ENCODE measurements at places on chromosomes 7 and 10.

- DNase-seq = no peak
Measured at GRCh38 chr7:133024596-133024995, 57.3 kb downstream of the CHCHD3 start.

- DNase-seq = no peak
Measured at GRCh38 chr7:150940431-150941102, 37.6 kb downstream of the KCNH2 start.

DNA sequence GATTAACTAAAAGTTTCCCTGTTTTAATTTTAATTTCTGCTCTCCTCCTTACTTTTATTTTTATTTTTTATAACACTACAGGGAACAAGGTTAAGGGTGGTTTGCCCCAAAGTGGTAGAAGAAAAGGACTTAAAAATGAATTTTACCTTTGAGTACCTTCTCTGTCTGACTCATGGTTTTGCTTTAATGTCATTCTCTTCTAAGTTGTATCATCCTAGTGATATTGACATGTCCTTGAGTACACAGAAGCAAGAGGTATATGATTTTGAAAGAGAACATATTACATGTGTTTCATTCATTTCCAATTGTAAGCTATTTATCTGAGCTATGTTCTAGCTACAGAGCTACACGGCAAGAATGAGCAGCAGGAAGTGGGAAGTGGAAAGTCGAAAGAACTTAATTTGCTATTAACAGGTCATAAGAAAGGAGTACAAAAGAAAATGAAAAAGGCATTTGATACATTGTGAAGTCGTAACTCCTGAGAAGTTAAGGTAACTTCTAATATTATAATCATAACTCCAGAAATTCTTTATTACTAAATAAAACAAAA lies 112.5 kb downstream of the SEMA3A start:
- no peak for DNase-seq

DNA sequence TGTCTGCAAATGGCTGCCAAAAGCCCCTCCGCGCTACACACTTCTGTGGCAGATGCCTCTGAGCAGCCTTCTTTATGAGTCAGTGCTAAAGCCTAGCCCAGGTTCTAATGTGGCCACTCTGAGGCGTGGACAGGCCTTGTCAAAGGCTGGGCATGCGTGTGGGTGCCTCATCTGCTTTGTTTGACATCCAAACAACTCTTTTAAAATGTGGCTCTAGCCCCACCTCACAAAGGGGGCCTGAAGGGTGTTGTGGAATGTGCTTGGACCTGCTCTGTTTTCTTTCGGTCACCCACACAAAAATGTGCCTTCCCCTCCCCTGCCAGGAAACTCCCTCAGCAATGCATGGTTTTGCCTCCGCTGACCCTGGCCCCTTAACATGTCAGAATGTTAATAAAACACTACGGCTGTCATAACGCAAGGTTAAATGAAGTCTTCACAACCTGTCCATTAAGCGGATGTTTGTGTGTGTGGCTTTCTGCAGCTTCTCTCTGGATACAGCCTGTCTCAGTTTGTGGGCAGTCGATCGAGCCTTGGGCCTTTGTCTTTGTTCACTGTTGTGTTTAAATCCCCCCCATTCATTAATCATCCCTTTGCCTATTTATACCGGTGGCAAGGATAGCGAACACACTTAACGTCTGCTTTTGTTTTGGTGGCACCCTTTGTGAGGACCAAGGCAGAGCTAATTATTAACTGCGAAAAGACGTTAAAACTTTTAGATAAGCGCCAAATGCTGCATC lies 718.9 kb downstream of the LRMDA start:
- no peak for DNase-seq

DNA sequence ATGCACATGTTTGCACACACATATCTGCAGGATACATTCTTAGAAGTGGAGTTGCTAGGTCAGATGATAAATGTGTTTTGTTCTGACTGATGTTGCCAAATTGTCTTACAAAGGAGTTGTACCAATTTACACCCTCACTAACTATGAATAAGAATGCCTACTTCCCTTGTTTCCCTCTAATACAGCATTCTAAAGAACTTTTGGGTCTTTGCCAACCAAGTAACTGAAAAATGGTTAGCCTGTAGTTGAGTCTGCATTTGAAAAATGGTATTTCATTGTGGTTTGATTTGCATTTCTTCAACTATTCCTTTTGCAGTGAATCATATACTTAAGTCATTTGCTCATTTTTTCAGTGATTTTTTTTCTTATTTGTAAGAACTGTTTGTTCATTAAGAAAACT lies 48.4 kb downstream of the TMEM26 start:
- peak; percentile 67 for DNase-seq

GRCh38 chr7:79713276-79713675 lies 259.8 kb upstream of the MAGI2 start:
- DNase-seq = no peak

GRCh38 chr7:67018940-67019339 lies 22.3 kb downstream of the TYW1 start:
- no peak for DNase-seq

DNA sequence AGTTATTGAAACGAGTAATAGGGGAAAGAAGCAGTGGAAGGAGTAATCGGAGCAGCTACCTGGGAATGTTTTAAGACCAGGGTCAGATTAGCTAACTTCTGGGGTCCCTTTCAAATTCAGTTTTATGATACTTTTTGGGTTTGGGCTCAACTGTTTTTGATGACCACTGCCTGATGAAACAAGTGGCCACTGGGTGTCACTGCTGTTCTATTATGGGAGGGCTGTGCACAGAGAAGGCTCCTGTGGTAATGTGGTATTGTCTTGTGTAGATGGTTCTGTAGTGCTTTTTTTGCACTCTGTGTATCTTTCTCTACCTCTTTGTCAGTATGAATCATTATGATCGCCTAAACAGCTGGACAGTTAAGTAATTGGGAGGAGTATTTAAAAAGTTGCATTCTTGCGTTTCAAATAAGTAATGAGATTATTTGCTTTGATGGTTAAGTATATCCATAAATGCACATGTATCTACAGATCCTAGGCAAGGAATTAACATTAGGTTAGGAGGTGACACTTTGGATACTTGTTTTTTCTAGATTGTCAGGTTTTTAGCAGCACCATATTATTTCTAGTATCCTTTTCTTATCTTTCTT lies 128.4 kb downstream of the ABCA13 start:
- peak; percentile 44 for DNase-seq

GRCh38 chr10:68208424-68209042 lies 23.4 kb downstream of the ATOH7 start:
- peak; percentile 40 for DNase-seq

All from NCI-H226 (cell line).